ENCODE measurements at places on chromosomes 6 and 20. TPM values are rescaled to one million over a fixed set of nuclear protein-coding genes. Genes with fewer than 3 reads are reported as not detected.
A peak's percentile ranks its signal among the peaks of the same experiment; 100 is the strongest.

OPRM1 gene
- total RNA-seq, result not detected

LINC00237 gene
- not detected for total RNA-seq

EYA2 gene
- total RNA-seq, result 3.5 TPM

DNA sequence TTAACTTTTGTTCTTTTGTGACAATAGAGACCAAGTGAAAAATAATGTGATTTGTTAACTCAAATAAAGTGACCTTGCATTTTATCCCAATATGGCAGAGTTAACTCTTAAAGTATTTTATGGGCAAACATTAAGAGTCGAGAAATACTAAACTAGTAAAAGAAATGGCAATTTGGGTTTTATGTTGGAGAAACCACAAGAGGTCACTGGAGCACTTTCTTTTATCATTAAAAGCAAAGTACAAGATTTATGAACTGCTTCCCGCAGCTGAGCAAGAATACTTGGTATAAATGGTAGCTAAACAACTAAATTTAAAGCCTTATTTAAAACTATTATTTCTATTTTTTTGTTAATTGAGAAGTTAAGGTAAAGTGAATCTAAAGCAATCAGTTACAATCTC, 33.5 kb upstream of the MCM9 start:
- no peak overlapping the region for H3K4me3 ChIP-seq
- DNase-seq, result no peak
- no peaks in the 10 kb centered on the region for H3K27me3 ChIP-seq
- no peaks in the 10 kb centered on the region for H3K36me3 ChIP-seq
- H3K27ac ChIP-seq, result no peak overlapping the region
- no peaks in the 10 kb centered on the region for H3K4me1 ChIP-seq

DNA sequence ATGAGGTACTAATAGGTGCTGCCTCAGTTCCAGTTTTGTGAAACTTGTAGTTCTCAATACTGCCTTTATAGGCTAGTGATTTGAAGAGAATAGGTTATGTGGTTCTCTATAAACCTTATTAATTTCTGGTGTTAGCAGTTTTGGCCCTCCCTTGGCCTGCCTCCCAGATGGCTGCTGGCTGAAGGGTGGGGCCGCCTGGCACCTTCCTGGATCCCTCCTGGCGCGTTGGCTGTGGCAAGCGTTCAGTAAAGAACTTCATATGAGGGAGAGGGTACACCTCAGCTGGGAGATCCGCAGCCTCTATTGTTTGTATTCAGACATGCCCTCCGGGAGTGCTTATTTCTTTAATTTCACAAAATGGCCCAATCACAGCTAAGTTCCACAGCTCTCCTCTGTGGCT, 51.9 kb downstream of the FAM120B start:
- no peak overlapping the region for H3K4me3 ChIP-seq
- DNase-seq, result no peak
- no peaks in the 10 kb centered on the region for H3K4me1 ChIP-seq
- no peaks in the 10 kb centered on the region for H3K27me3 ChIP-seq
- peaks cover 29% of the 10 kb centered on the region for H3K36me3 ChIP-seq

- H3K27ac ChIP-seq, result no peak overlapping the region
- no peaks in the 10 kb centered on the region for H3K27me3 ChIP-seq
- H3K36me3 ChIP-seq, result no peaks in the 10 kb centered on the region
- no peaks in the 10 kb centered on the region for H3K4me1 ChIP-seq
Observed at GRCh38 chr6:54074578-54075195, 36.6 kb upstream of the MLIP start.

GRCh38 chr6:36725581-36725980, 28.0 kb downstream of the RAB44 start:
- H3K4me1 ChIP-seq, result no peaks in the 10 kb centered on the region
- DNase-seq, result no peak
- H3K36me3 ChIP-seq, result no peaks in the 10 kb centered on the region
- H3K4me3 ChIP-seq, result no peak overlapping the region
- H3K27me3 ChIP-seq, result no peaks in the 10 kb centered on the region
- no peak overlapping the region for H3K27ac ChIP-seq

DNA sequence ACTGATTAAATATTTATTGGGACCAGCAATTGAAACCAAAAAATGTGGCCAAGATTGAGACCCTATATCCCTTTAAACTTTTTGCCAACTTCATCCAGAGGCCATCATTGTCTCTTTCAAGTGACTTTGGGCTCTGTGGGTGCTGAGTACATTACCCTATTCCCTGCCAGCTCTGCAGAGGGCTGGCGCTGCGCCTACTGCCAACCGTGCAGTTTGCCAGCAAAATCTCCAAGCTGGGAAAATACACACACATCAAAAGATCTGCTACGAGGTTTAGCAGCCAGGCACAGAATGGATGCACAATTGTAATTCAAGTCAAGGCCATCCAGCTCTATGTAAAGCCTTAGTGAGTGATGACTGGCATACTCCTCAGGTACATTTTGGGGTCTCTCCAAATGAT, 125.0 kb downstream of the CBLN4 start:
- no peaks in the 10 kb centered on the region for H3K4me1 ChIP-seq
- DNase-seq, result no peak
- H3K36me3 ChIP-seq, result no peaks in the 10 kb centered on the region
- no peak overlapping the region for H3K27ac ChIP-seq
- H3K4me3 ChIP-seq, result no peak overlapping the region

- DNase-seq, result no peak
- no peak overlapping the region for H3K27ac ChIP-seq
- no peaks in the 10 kb centered on the region for H3K4me1 ChIP-seq
- H3K36me3 ChIP-seq, result no peaks in the 10 kb centered on the region
- no peaks in the 10 kb centered on the region for H3K27me3 ChIP-seq
- H3K4me3 ChIP-seq, result no peak overlapping the region
Observed at GRCh38 chr20:18388860-18389259, 78.0 kb downstream of the DZANK1 start.

GRCh38 chr6:121849477-121849876, 414.0 kb downstream of the GJA1 start:
- DNase-seq, result peak; percentile 4
- H3K27me3 ChIP-seq, result no peaks in the 10 kb centered on the region
- no peak overlapping the region for H3K4me3 ChIP-seq
- peaks cover 6% of the 10 kb centered on the region for H3K4me1 ChIP-seq
- peak overlapping the region; percentile 11 for H3K27ac ChIP-seq
- no peaks in the 10 kb centered on the region for H3K36me3 ChIP-seq

GRCh38 chr6:47670851-47671250, 27.5 kb upstream of the ADGRF4 start:
- DNase-seq, result no peak
- H3K27ac ChIP-seq, result no peak overlapping the region
- H3K4me3 ChIP-seq, result no peak overlapping the region

- H3K27ac ChIP-seq, result no peak overlapping the region
- H3K36me3 ChIP-seq, result no peaks in the 10 kb centered on the region
- no peaks in the 10 kb centered on the region for H3K4me1 ChIP-seq
- no peak overlapping the region for H3K4me3 ChIP-seq
- H3K27me3 ChIP-seq, result no peaks in the 10 kb centered on the region
- no peak for DNase-seq
Observed at GRCh38 chr6:138454981-138455706, 44.1 kb downstream of the NHSL1 start.

DNA sequence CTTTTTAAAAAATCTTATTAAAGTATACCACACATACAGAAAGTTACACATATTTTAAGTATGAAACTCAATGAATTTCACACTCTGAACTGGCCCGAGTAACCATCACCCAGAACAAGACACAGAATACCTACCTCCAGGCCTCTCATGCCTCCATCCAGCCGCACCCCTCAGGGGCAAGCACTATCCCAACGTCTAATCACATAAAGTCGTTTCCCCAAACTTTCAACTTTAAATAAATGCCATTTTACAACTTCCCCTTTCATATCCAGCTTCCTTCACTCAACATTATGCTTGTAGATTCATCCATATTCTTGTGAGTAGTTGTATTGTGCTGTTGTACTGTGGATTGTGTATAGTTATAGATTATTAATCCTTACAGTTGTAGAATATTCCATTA, 539.1 kb downstream of the CD83 start:
- no peak overlapping the region for H3K27ac ChIP-seq
- H3K4me3 ChIP-seq, result no peak overlapping the region
- H3K27me3 ChIP-seq, result no peaks in the 10 kb centered on the region
- H3K36me3 ChIP-seq, result no peaks in the 10 kb centered on the region

DNA sequence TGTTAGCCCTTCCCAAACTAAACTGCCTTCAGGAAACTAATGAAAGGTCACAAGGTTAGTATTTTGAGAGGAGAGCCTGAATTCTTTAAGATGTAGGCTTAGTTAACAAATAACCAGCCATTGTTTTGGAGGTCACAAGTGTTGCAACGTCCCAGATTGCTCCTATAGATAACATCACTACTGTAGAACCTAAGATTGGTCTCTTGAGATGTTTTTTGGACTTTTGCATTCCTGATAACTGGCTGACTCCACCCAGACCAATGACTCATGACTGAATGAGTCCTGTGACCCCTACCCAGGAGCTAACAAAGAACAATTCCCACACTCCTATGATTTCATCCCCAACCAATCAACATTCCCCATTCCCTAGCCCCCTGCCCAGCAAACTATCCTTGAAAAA, 178.8 kb downstream of the SCP2D1 start:
- no peaks in the 10 kb centered on the region for H3K27me3 ChIP-seq
- H3K4me3 ChIP-seq, result no peak overlapping the region
- H3K27ac ChIP-seq, result no peak overlapping the region
- H3K4me1 ChIP-seq, result no peaks in the 10 kb centered on the region
- H3K36me3 ChIP-seq, result no peaks in the 10 kb centered on the region

GRCh38 chr6:52134011-52134410, 46.6 kb upstream of the PKHD1 start:
- H3K4me1 ChIP-seq, result no peaks in the 10 kb centered on the region
- no peak overlapping the region for H3K4me3 ChIP-seq
- no peak for DNase-seq
- no peaks in the 10 kb centered on the region for H3K36me3 ChIP-seq
- H3K27ac ChIP-seq, result no peak overlapping the region
- H3K27me3 ChIP-seq, result no peaks in the 10 kb centered on the region

GRCh38 chr6:103268335-103268734, 1591.4 kb downstream of the HACE1 start:
- H3K4me3 ChIP-seq, result no peak overlapping the region
- H3K36me3 ChIP-seq, result no peaks in the 10 kb centered on the region
- H3K4me1 ChIP-seq, result no peaks in the 10 kb centered on the region
- no peak overlapping the region for H3K27ac ChIP-seq
- H3K27me3 ChIP-seq, result no peaks in the 10 kb centered on the region
- DNase-seq, result no peak

GRCh38 chr6:101765281-101765680, 371.8 kb downstream of the GRIK2 start:
- H3K36me3 ChIP-seq, result no peaks in the 10 kb centered on the region
- DNase-seq, result no peak
- H3K4me3 ChIP-seq, result no peak overlapping the region

- peak overlapping the region; percentile 57 for H3K27ac ChIP-seq
- DNase-seq, result no peak
- H3K27me3 ChIP-seq, result no peaks in the 10 kb centered on the region
- peaks cover 13% of the 10 kb centered on the region for H3K4me1 ChIP-seq
- no peaks in the 10 kb centered on the region for H3K36me3 ChIP-seq
Observed at GRCh38 chr6:152110886-152111820, 303.7 kb downstream of the ESR1 start.

GRCh38 chr6:163588220-163588919, 173.9 kb downstream of the QKI start:
- peaks cover 13% of the 10 kb centered on the region for H3K4me1 ChIP-seq
- H3K27me3 ChIP-seq, result no peaks in the 10 kb centered on the region
